Anterior cingulate cortex (tissue), 58 donors: ENCODE measurements at places on chromosomes 2 and 18.

DNA sequence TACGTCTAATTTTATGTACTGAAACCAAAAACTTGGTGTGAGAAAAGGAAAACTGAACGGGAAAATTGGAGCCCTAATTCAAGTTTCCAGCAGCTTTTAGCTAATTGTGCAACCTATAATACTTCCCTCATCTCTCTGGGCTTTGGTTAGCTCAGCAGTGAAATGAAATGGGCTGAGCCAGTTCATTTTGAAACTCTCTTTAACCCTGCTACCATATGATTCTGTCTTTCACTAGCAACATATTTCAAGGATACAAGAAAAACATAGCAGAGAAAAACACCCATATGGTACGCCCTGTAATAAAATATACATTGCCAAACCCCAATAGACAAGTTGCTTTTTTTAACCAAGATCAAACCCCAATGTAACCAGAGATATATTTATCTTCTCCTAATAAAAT, 799 bp downstream of the SYT4 start:
- DNase-seq: no peak

DNA sequence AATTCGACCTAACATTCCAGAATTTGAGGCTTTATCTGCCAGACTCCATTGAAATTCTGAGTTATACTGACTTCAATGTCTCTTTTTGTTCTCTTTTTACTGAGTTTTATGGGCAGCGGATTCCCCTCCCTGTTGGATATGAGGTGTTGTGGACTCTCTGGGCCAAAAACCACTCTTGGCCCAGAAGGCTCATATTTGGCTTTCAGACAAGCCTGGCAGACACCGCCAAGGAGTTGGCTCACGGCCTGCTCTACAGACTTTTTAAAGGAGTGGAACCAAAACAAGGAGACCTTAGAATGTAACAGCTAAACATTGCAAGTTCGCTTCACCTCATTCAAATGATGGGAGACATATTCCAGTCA, 206.4 kb upstream of the NCKAP5 start:
- DNase-seq: no peak

- DNase-seq: no peak
Observed at GRCh38 chr2:152823905-152824304, 105.5 kb downstream of the ARL6IP6 start.

GRCh38 chr2:207128867-207129266, 36.9 kb downstream of the KLF7 start:
- DNase-seq: no peak

GRCh38 chr2:41955316-41956043, 92.3 kb upstream of the PKDCC start:
- DNase-seq: no peak

GRCh38 chr18:371609-371982, 103.7 kb upstream of the THOC1 start:
- no peak for DNase-seq
